Epithelial cell of proximal tubule (primary cell): ENCODE measurements at places on chromosomes 4 and X.

GRCh38 chrX:136754651-136755050 is 26.1 kb downstream of the ARHGEF6 start:
- DNase-seq, result no peak

- no peak for DNase-seq
These were observed 48.0 kb upstream of the MAP3K15 start for GRCh38 chrX:19563327-19563726.

DNA sequence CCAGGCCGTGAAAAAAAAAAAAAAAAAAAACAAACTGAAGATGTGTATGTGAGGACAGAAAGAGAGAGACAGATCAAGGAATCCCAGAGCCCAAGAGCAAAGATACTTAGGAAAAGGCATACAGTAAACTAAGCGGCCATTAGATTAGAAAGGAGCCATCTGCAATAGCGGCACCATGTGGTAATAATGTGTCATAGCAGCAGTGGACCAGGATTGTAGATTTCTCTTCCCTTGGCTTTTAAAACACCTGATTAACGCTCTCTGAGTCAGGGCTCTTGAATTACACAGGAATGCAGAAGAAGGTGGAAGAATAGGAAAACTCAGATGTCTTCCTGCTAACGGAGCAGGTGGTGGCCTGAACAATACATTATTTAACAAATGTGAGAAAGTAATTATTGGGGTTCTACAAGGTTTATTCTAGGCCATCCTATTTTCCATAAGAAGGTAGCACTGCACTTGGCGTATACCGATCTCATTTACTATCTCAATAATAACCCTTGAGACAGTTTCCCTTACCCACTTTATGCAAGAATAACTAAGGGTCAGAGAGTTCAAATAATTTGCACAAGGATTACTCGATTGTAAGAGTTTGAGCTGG is 182.7 kb downstream of the KCNIP4 start:
- no peak for DNase-seq

DNA sequence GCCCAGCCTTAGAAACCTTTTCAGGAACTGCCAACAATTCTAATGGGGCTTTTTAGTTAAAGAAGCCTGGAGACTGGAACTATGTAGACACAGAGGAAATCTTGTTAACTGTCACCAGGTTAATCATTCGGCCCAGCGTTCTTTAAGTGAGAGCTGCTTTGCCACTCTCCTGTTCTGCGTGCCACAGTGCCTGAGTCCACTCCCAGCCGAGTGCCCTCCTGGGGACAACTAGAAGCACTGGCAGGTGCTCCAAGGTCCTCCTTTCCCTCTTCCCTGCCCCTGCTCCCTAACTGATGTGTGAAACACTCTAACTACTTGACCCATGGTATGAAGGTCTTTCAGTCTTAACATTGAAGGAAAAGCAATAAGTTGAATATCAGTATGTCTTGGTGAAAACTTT is 151.2 kb upstream of the TLL1 start:
- DNase-seq, result no peak

GRCh38 chr4:38529189-38530115 is 134.5 kb upstream of the KLF3 start:
- DNase-seq, result peak; percentile 40
